SHP77 (cell line): ENCODE measurements at places on chromosomes 2 and 18.

DNA sequence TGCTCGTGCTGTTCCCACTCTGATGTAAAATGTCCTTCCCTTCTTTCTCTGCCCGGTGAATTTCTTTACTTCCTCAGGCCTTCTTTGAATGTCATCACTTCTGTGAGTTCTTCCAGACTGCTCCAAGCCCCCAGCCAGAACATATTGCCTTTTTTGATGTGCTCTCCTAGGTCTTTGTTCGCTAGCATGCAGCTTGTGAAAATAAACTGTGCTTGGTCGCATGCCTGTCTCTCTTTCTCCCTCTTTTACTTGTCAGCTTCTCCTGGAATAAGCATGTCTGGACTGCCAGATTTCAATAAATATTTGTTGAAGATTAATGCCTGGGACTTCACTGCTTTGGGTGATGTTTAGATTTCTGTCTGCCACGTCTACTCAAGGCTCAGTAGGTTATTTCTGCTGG is 82.7 kb upstream of the ARHGAP28 start:
- DNase-seq = no peak

DNA sequence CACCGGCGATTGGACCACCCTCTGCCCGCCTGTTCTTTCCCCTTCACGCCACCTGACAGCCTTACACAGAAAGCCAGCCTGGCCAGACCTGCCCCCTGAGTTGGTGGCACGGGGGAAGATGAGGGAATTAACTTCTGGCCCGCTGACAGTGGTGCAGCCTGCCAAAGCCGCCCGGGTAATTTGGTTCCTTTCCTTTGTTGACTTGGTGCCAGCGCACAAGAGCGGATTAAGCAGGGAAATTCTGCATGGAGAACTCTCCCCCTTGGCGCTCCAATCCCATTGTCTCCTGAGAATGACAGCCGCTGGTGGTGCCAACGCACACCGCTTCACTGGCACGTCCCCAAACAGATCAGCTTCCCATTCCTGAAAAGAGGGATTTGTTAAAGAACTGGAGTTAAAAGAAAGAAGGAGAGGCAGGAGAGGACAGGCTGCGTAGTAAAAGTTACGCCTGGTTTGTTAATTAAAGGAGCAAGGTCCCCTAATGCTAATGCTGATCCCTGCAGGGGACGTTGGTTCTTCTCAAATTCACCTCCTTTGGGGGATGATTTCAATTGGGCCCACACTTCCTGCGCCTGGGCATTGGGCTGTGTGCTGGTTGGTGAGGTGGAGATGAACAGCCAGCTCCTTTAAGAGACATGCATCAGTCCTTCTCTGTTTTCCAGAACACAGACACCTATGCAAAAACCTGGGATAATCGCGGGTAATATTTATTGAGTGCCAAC is 286.8 kb downstream of the MYCN start:
- DNase-seq = no peak

DNA sequence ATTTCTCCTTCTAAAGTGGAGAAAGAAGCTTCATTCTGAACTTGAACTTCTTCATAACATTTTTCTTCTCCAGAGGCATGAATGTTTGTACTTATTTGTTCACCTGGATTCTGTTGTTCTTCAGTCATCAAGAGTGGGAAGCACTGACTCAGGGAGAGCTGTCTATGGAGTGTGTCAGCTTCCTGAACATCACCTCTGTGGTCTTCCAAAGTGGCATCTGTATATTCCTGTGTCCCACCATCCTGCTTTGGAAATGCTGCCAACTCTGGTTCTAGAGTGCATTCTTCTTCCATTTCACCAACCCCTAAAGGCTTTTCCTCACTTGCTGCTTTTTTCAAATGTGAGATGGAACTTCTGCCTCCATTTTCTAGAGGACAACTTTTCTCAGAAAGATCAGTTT is 59.5 kb downstream of the TTN start:
- DNase-seq = no peak

GRCh38 chr18:67590571-67591141 is 74.1 kb upstream of the DSEL start:
- DNase-seq = no peak

- DNase-seq = no peak
These were observed 73.0 kb upstream of the YWHAQ start for GRCh38 chr2:9703701-9704221.

- DNase-seq = peak; percentile 21
These were observed 89.9 kb downstream of the DCDC2C start for GRCh38 chr2:3793249-3793648.

DNA sequence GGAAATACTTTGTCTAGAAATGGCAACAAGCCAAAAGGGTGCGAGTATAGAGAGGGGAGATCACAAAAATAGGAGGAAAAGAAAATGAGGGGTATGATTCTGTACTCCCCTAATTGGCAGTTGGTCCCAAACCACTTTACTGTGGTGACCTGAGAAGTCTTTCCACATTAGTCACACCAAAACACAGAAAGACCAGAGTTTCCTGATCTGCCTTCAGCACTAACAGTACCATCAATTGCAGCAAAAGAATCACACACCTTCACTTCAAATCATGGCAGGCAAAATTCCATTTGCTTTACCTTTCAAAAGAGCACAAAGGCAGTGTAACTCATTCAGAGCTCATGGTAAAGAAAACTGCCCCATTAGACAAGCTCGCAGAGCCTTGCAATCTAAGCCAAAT is 86.8 kb downstream of the ALK start:
- DNase-seq = no peak

GRCh38 chr2:8636721-8637636 is 44.9 kb upstream of the ID2 start:
- DNase-seq = no peak

DNA sequence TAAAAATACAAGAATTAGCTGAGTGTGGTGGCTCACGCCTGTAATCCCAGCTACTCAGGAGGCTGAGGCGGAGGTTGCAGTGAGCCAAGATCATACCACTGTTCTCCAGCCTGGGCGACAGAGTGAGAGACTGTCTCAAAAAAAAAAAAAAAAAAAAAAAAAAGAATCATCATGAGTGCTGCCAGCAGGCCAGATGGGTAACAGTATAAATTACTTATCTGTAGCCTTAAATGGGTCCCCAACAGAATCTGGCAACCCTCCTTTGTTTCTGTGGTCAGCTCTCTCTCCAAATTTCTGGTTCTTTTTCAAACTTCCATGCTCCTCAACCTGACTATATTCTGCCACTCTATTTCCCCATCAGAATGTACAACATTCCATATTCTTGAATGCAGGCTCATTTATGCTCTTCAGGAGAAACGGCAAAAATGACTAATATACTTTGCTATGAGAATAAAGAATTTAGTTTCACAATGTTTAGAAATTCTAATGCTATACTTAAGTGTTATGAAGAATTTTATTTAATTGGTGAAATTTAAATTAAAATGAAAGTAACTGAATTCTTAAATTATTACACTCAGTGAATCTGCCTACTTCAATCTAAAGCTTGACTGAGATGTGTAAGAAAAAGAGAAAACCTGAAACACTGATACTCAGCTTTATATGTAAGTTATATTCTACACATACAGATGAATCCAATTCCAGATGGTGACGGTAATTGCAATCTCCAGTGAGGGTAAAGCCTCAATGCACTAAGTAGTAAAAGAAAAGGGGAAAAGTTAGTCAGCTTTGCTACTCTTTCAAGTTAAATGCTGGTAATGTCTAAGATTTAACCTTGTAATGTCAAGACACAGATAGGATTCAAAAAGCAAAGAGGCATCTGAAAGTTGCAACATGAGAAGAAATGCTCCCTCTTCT is 24.8 kb downstream of the LPIN2 start:
- no peak for DNase-seq

GRCh38 chr2:239152916-239153305 is 247.9 kb downstream of the HDAC4 start:
- no peak for DNase-seq

DNA sequence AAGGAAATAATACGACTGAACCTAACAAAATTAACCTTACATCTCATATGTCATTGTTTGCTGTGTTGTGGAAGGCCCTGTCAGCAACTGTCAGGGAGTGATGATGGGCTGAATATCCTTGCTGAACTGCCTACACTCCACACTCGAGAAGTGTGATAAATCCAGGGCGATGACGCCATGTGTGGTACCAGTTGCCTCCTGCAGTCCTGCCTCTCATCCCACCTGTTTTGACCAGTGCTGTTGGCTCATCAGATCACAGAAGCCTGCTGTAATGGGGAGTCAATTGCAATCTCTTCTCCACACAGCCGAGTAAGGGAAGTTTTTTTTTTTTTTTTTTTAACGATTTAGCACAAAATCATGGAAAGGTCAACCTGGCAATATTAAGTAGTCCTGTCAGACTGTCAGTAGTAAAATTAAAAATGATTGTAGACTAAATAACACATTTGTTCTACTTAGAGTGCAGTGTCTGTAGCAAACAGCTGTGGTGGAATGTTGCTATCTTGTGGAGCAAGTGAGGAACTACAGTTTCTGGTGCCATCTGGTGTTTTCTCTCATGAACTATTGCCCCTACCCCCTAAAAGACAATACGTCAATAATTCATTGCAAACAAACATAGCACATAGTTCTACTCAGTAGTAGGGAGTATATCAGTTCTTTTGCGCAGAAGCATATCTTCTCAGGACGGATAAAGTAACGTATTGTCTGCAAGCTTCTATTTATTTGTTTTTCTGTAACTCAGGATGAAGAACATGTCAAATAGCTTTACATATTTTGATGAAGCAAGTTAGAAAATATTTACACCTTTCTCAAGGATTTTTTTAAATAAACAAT is 347.6 kb downstream of the CTNNA2 start:
- peak; percentile 19 for DNase-seq

- no peak for DNase-seq
These were observed 130.4 kb upstream of the DSEL start for GRCh38 chr18:67646890-67647289.

- no peak for DNase-seq
These were observed 70.7 kb downstream of the CCDC93 start for GRCh38 chr2:117943013-117943672.

- no peak for DNase-seq
These were observed 29.3 kb downstream of the CD8B2 start for GRCh38 chr2:106516436-106516835.

DNA sequence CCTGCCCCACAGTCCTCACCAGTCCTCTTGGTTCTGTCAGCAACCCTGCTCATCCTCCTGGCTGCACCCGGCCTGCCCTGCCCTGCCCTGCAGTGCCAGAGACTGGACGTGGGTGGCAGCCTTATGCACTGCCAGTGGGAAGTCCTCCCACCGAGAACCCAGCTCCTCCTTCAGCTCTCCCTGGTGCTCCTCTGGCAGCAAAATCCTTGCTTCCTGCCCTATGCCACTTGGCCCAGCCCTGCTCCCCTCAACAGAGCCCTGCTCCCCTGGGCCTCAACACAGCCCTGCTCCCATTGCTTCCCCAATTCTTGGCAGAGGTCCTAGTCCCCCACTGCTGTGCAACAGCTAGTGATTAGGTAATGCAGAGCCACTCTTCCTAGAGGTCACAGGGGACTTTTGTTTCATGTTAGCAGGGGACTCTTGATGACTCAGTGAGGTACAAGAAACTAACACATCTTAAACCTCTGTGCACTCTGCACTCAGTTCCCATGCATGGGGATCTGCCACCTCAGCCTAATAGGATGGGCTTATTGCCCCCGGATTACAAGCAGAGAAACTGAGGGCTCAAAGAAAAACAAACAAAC is 58.0 kb upstream of the EDAR start:
- no peak for DNase-seq

DNA sequence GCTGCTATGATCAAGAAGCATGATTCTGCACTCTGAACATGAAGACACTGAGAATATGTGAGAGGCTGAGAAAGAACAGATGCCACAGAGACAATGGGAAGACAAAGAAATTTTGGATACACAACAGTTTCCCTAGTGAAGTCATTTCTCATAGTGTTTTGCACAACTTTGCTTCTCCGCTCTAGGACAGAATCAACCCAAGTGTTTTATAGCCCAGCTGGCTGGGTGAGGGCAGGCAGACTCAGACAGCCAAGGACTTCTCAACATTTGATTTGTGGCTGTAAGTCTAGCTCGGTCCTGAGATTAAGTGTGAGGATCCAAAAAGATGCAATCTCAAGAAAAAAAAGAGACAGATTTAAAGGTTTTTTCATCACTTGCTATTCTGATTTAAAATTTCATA is 536.5 kb upstream of the CRIM1 start:
- DNase-seq = no peak
